Stimulated activated CD8-positive, alpha-beta memory T cell treated with anti-CD3 and anti-CD28 coated beads, Interleukin-4, amount 100 ng/mL, for 48 hours (primary cell): ENCODE measurements at places on chromosomes 11 and 22.

DNA sequence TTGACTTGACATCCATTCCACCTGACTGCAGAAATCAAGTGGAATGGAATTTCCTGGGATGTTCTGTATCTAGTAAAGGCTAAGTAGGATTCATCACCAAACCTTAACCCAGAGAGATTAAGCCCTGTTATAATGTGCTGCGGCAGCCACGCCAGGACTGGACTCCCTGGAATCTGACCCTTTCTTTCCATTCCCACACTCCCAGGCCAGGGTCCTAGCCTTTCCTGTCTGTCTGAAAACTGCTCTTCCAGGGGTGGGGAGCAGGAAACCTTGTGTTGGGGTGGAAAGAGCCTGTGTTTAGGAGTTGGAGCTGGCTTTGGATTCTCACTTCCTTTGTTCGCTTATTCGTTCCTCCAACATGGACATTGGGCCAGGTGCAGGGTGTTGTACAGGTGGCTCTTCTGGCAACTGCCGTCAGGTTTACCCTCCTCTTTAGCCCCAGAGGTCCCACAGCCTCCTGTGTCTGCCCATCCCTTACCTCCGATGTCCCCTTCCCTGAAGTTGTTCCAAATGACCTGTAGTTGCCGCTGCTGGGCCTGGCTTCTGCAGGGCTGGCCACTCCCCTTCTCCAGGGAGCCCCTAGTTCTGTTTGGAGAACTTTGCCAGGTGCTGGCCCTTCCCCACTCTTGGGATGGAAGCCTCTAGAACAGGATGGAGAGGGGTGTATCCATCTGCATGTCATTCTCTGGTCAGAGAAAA is 20.5 kb upstream of the PARVB start:
- DNase-seq = no peak

DNA sequence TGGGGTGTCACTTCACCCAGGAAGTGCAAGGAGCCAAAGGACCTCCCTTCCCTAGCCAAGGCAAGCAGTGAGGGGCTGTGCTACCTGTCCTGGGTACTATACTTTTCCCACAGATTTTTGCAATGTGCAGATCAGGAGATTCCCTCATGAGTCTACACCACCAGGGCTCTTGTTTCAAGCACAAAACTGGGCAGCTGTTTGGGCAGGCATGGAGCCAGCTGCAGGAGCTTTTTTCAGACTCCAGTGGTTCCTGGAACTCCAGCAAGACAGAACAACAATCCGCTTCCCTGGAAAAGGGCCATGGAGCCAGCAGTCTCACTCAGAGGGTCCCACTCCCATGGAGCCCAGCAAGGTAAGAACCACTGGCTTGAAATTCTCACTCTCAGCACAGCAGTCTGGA is 1649.6 kb downstream of the LRRC4C start:
- no peak for DNase-seq

GRCh38 chr11:47366020-47366490 is 12.3 kb downstream of the SPI1 start:
- no peak for DNase-seq

- no peak for DNase-seq
Observed at GRCh38 chr11:55942785-55943392, 6.7 kb upstream of the OR5I1 start.

- no peak for DNase-seq
Observed at GRCh38 chr11:3944198-3944597, 88.7 kb downstream of the STIM1 start.
